CD8-positive, alpha-beta memory T cell (primary cell): ENCODE measurements at places on chromosomes 2 and 18.

- DNase-seq = no peak
Observed at GRCh38 chr2:238063414-238064189, 2.8 kb downstream of the SCLY start.

GRCh38 chr2:217610401-217610814 lies 392.4 kb downstream of the TNS1 start:
- peak; percentile 52 for DNase-seq

GRCh38 chr18:26403491-26403890 lies 144.9 kb downstream of the KCTD1 start:
- no peak for DNase-seq

DNA sequence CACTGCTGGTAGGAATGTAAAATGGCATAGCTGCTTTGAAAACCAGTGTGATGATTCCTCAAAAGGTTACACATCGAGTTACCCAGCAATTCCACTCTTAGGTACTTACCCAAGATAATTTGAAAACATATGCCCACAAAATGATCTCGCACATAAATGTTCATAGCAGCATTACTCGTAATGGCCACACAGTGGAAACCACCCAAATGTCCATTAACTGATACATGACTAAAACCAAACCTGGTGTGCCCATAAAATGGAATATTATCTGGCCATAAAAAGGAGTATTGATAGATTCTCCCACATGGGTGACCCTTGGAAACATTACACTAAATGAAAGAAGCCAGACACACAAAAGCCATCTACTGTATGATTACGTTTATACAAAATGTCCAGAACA lies 70.4 kb downstream of the ALPK2 start:
- DNase-seq = no peak

DNA sequence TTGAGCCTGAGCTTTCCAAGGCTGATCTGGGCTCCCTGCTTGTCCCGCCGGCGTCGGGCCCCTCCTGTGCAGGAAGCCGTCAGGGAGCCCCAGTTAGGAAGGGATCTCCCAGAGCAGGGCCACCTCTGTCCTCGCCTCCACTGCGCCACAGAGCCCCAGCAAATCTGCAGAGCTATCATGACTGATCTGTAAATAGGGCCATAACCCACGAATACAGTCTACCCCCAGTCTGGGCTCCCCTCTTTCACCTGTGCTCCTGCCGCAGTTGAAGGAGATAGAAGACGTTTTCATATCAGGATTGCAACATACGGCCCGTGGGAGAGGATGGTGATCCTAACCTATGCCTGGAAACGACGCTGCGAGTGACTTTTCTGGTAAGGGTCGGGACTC lies 138.7 kb downstream of the PTGR3 start:
- no peak for DNase-seq

GRCh38 chr2:152098496-152099366 lies at the start of gene CACNB4:
Gene CACNB4, minus strand, starts transcription at chr2:152099044.
- DNase-seq = no peak

DNA sequence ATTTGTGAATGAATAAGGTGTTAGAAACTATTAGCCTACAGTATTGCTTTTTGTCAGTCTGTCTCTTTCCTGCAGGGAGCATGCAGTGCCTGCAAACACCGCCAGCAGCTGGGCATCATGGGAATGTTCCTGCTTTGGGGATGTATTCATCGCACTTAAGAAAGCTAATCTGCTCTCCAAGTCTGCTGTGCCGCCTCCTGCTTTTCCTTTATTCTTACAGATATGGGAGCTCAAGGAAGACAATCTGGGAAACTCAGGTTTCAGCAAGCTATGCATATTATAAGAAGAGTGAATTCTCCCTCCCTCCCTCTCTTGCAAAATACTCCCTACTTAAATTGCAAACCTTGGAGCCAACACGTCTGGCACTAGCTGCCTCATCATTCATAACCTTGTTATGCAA lies 479.2 kb upstream of the ACVR2A start:
- no peak for DNase-seq

GRCh38 chr2:157431176-157431575 lies 12.7 kb downstream of the CYTIP start:
- DNase-seq = no peak

- DNase-seq = no peak
Observed at GRCh38 chr2:142426064-142426463, 295.2 kb upstream of the LRP1B start.

DNA sequence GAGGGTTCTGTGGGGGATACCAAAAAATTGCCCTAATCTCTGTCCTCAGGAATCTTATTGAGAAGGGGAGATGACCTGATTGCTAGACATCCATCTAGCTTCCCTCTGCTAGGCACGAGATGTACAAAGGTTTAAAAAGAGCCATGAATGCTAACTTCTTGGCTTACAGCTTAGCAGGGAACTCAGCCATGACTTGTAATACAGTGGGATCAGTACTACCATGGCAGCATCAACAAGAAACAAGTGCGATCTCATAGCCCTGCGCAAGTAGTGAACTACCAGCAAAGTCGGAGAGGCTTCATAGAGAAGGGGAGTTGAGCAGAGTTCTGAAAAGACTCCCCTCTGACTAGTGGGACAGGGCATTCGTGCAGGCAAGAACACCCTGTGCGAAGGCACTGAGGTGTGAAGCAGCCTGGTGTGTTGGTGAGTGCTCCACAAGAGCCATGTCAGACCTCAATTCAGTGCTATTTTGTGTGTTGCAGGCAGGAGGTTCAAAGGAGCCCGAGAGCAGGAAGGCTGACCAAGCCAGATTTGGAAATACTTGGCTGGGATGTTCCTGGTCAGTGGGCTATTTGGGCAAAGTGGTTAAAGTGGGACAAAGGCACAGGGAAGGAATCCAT lies 130.0 kb downstream of the FMNL2 start:
- DNase-seq = no peak

DNA sequence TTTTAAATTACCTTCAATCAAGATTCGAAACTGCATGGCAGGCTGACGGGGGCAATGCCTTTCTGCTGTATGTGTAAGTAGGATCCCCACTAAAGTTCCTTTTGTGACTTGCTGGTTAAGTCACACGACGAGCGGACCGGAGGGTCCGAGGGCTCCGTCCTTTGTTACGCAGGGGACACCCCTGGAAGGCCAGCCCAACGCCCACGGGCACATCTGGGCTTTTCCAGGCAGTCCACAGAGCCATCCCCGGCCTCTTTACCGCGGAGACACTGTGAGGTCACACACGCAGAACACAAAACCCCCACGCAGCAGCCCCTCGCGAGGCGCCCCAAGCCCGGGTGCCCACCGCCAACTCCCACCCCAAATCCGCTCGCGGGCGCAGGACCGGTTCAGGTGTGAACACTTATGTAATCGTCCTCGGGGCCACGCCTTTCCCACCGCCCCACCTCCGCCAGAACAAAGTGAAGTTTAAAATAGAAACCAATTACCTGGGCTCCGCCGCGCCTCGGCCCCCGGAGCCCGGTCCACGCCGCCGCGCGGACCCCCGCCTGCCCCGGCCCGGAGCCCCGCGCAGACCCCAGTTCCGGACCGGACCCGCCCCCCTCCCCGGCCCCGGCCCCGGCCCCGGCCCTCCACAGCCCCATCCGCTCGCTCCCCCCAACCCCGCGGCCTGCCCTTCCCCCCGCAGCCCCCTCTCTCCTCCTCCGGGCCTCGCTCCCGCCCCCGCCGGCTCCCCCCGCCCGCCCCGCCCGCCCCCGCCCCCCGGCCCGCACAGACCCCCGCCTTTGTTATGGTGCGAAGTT lies 4.2 kb downstream of the ZNF516 start:
- DNase-seq = peak; percentile 47

- no peak for DNase-seq
Observed at GRCh38 chr2:40513201-40513600, 61.3 kb upstream of the SLC8A1 start.

DNA sequence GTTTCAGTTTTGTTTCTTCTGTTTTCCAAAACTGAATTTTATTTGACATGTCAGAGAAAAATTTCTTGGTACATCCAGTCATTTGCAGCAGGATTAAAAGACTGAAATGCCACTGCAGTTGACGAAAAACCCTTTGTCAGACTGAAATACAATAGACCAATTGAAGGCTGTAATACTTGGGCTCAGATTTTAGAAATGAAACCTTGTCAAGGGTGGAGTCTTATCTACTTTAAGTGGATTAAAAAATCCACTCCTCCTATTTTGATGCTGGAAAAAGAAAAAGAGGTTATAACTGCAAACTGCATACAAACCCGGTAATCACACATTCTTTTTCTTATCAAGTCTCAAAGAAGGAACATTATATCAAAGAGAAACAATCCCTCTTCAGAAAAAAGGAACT lies 80.2 kb upstream of the NEUROD1 start:
- no peak for DNase-seq

DNA sequence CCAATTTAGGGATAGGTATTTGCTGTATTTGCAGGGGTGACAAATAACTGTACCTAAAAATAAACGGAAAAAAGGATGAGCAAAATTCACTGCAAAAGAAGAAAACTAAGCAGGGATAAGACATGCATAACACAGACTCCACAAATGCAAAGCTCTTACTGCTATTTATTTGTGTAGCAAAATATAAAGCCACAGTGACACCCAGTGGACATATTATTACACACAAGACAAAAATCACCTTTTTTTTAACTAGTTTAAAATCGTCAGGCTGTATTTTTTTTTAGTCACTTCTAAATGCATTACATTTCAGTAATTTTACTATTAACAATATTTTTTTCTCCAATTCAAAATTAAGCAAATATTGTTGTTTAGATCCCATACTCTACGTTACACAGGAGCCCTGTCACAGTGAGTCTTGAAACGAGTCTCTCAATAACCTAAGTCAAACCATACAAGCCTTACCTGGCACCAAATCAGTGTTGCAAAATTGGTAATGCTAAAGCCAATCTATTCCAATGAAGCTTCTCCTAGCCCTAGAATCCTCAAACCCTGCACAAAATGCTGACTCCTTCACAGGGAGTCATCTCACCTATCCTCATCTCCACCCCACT lies 23.7 kb downstream of the METTL4 start:
- no peak for DNase-seq

- no peak for DNase-seq
Observed at GRCh38 chr2:54613794-54614257, 109.6 kb upstream of the EML6 start.

DNA sequence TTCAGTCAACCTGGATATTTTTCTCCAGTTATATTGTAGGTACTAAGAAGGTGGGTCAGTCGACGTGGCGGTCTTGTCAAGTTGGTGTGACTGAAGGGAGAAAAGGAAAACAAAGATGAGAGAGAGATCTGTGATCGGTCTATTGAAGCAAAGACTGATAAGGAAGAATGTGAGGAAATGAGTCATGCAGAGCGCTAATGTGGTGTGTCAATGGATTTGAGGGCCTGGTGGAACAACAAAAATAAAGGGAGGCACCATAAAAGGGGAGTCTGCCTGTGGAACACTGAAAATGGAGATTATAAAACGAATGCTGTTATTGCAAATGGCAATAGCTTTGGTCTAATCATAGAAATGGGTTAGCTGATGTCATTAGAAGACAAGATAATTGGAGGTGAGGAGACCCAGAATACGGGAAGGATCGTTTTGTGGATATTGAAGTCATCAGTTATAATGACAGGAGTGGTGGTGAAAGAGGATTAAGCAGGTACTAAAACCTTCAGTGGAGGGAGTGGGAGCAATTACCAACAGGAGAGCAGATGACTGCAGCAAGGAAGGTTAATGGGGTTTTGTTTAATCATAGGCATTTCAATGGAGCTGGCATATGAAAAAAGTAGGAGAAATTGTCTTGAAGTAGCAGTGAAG lies 599.1 kb upstream of the FSHR start:
- DNase-seq = no peak

DNA sequence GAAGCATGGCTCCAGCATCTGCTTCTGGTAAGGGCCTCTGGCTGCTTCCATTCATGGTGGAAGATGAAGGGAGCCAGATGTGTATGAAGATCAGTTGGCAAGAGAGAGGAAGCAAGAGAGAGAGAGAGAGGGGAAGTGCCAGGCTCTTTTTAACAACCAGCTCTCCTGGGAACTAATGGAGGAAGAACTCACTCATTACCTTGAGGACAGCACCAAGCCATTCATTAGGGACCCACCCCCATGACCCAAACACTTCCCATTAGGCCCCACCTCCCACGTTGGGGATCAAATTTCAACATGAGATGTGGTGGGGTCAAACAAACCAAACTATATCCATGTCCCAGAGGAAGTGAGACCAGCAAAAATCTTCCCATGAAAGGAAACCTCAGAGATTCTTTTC lies 124.8 kb upstream of the SIX2 start:
- DNase-seq = no peak

- DNase-seq = no peak
Observed at GRCh38 chr2:216643986-216644659, 10.9 kb downstream of the IGFBP2 start.

GRCh38 chr2:236908439-236909192 lies 177.1 kb upstream of the COPS8 start:
- DNase-seq = no peak

- no peak for DNase-seq
Observed at GRCh38 chr18:48500517-48500916, 38.3 kb upstream of the CTIF start.

DNA sequence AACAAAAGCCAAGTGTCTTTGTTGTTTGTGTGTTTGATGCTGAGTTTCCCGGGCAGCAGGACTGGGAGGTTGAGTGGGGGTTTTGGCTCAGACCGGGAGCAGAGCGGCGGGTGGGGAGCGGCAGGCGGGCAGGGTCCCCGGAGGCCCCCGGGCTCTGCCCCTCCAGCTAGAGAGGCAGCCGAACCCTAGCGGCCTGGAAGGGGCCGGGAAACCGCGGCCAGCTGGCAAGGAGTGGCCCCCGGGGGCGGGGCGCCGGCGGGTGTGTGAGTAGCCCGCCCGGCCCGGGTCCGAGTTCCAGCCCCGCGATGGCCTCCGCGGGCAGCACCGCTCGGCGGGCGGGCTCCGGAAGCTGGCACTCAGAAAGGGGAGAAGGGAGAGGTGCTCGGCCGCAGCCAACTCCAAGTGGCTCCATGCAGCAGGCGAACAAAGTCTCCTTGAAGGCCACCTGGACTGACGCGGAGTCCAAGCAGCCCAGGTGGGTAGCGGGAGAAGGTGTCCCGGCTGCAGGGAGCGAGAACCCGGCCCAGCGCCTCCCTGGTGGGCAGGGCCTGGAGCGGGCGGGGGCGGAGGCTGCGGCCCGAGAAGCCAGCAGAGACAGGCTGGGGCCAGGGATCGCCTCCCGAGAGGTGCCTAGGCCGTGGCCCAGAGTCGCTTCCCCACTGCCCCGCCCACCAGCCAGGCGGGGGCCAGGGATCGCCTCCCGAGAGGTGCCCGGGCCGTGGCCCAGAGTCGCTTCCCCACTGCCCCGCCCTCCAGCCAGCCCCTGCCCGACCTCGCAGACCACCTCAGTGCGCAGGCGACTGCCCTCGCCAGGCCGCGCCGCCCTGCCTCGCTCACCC lies at the start of gene ANKRD53:
Gene ANKRD53, plus strand, starts transcription at position 290 of the 839 bp plus-strand sequence. Its CDS starts 16 bp downstream, at position 306.
- peak; percentile 44 for DNase-seq

DNA sequence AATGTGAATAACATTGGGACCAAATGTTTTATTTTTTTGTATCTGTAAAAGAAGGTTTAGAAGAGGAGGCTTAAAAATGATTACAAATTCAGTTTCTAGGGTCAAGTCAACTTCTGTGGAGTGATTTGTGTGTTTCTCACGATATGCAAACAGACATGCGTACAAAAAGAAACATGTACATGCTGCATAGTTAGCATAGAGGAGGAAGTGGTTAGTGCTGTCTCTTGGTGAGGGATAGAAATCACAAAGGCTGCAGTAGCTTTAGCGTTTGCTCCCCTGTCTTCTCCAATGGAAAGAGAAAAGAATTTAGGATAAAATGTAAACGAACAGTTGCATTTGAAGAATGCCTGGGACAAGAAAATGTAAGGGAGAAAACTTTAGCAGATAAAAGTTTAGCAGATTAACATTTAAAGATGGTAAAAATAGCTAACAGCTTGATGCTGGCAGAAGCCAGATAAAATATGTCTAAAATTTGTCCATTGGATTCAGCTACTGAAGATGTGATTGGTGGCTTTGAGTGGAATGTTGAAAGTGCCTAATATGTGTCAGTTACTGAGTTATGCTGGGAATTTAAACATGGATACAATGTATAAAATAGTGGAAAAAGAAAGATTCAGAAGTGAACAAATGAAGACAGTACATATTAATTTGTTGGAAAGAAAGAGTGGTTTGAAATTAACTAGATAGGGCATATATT lies 44.9 kb downstream of the MALT1 start:
- peak; percentile 17 for DNase-seq
